HuH-7.5 (cell line): ENCODE measurements at places on chromosomes 11 and 22.

DNA sequence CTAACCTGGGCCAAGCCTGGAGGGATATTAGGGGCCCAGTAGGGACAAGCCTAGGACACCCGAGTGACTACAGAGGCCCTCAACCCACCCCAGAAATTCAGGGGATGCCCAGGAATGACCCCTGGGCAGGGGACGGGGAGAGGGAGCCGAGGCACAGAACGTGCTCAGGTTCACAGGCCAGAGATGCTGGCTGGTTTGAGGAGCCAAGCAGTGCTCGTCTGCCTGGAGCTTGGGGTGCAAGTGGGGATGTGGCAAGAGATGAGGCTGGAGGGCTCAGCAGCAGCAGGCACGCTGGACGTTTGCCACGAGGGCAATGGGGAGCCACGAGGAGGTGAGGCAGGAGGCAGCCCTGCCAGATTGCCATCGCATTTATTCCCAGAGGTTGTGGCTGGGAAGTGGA, 34.0 kb upstream of the EMID1 start:
- DNase-seq, result no peak

DNA sequence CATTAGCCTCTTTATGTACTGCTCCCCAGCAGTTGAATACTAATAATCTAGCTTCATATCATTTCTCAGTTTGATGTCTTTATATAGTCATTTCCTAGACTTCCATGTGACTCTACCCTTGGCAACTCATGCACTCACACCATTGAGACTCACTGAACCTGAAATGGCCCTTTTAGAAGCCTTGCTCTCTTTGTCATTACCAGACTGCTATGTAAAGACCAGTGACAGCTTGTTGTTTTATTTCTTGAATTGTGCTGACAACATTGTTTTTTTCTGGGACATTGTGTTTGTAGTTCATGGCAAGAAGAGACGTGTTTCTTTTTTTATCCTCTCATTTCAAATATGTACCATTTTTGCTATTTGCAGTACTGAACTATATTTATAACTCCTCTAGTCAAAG, 256.5 kb downstream of the CNTN5 start:
- no peak for DNase-seq

GRCh38 chr11:14638561-14638960, 5.0 kb upstream of the PDE3B start:
- no peak for DNase-seq

- no peak for DNase-seq
These were observed 30.9 kb downstream of the PARVA start for GRCh38 chr11:12408156-12408770.

- no peak for DNase-seq
These were observed 108.5 kb downstream of the TP53I11 start for GRCh38 chr11:44842220-44842619.

- DNase-seq, result no peak
These were observed 183.2 kb downstream of the CSNK2A3 start for GRCh38 chr11:11169715-11170351.

GRCh38 chr11:78227921-78228320, 39.2 kb downstream of the USP35 start:
- DNase-seq, result no peak

DNA sequence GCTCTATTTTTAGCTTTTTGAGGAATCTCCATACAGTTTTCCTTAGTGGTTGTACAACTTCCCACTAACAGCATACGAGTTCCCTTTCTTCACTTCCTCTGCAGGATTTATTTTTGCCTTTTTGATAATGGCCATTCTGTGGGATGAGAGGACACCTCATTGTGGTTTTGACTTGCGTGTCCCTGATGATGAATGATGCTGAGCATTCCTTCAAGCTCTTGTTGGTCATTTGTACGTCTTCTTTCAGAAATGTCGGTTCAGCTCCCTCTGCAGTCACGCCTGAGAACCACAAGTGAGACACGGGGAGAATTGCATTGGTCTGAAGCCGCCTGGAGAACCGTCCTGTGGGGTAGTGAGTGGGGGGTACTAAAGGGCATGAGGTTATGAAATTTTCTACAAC, 2.0 kb upstream of the KRTAP5-10 start:
- DNase-seq, result peak; percentile 72

- no peak for DNase-seq
These were observed 346.0 kb upstream of the NCAM1 start for GRCh38 chr11:112615238-112615637.

- DNase-seq, result no peak
These were observed 46.4 kb downstream of the MUC6 start for GRCh38 chr11:990101-990500.

DNA sequence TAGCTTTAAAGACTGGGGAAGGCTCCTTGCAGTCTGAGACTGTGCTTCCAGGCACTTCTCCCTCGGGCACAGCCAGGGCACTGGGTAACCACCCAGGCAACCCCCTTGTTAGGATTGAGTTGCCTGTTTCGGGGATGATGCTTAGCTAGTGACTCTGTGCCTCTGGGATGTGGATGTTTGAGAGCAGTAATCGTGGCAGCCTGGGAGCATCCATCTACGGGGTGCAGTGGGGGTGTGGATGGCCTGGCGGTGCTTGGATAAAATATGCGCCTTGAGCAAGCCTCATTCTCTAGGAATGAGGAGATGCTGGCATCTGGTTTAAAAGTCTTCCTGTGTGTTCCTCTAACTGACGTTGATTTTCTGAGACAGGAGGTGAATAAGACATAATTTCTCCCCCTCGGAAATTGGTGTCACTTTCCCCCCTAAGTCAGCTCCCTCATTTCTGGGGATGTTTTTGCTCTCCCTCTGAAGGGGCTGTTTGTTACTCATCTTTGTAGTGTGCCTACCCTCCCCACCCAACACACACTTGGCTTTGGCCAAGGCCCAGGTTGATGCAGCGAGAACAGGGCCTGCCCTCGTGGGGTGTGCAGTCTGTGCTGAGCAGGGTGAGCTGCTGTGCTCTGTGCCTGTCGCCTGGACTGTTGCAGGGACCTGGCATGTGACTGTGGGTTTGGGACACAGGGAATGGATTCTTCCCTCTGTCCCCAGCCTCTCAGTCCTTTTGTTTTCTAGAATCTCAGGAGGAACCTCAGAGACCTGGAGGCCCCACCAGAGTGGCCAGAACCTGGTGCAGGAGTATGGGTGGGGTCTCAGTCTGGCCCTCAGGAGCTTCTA, 2.0 kb downstream of the GNAZ start:
- no peak for DNase-seq

DNA sequence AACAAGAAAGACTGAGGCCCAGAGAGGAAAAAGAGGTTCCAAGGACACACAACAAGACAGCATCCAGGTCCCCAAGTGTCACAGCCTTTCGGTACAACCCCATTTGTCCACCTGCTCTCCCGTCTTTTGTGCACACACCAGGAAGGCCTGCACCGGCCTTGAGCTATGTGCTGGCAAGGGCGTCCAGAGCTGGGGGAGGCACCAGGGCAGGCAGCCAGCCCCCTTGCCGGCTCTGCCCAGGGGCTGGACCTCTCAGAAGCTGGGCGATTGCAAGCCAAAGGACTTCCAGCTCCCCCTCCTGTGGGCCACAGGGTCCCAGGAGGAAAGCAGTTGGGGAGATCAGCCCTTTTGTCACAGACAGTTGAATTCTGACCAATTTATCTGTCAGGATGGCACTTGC, 210.5 kb downstream of the MN1 start:
- no peak for DNase-seq

GRCh38 chr22:44894782-44895181, 115.0 kb downstream of the PHF21B start:
- no peak for DNase-seq

DNA sequence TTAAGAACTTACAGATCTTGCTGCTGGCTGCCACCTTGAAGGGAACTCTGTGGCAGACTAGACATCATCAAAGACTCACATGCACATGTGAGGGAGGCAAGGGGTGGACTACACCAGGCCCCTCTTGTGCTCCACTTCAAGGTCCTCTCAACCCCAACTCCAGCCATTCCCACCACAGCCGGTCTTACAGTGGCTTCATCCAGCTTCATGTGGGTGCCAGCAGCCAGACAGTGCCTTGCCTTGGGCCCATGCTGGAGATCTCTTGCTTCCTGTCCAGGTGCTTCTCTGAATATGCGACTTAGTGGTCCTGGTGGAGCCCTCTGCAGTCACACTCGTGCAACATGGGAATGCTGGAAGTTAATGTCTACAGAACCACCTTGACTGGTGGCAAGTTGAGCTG, 44.6 kb upstream of the WNT7B start:
- no peak for DNase-seq

DNA sequence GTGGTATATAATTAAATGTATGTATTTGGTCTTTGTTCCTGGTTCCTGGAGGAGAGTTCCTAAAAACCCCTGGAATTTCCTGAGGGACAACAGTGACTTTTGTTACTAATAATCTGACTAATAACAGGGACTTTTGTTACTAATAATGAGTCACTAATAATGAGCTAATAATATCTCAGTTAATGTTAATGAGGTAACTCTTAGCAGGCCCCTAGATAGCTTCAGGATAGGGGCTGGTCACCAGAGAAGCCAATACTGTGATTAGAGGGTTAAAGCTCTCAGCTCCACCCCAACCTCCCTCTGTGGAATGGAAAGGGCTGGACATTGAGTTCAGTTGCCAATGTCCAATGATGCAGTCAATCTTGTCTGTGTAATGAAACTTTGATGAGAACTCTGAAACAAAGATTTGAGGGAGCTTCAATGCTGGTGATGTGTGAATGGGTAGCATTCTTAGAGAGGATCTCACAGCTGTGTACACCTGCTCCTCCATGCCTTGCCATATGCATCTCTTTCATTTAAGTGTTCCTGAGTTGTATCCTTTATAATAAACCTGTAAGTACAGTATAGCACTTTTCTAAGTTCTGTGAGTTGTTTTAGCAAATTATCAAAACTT, 1431.4 kb upstream of the TENM4 start:
- no peak for DNase-seq

GRCh38 chr11:45537614-45538013, 127.8 kb downstream of the CHST1 start:
- DNase-seq, result no peak

DNA sequence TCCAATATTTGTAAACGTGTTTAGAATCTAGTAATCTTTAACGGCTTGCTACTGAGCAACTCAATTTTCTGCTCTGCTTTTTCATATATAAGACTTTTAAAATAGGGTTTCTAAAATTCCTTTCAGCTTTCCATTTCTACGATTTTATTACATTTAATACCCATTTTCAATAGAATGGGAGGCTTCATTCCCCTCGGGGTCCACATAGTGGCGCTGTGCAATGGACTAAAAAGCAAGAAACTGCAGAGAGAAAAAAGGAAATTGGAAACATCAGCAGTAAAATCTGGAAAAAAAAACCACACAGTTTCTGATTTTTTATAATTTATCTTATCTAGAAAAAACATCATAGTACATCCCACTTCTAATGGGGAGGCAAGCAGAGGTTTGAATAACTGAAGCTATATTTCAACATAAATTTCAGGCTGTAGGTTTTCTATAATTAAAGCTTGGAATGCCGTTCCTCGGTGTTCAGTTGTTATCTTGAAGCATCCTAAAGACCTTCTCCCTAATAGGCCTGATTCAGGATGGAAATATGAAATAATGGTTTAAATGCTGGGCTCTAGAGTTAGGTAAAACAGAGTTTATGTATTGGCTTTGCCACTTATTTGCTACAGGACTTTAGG, 18.7 kb upstream of the JHY start:
- DNase-seq, result no peak

DNA sequence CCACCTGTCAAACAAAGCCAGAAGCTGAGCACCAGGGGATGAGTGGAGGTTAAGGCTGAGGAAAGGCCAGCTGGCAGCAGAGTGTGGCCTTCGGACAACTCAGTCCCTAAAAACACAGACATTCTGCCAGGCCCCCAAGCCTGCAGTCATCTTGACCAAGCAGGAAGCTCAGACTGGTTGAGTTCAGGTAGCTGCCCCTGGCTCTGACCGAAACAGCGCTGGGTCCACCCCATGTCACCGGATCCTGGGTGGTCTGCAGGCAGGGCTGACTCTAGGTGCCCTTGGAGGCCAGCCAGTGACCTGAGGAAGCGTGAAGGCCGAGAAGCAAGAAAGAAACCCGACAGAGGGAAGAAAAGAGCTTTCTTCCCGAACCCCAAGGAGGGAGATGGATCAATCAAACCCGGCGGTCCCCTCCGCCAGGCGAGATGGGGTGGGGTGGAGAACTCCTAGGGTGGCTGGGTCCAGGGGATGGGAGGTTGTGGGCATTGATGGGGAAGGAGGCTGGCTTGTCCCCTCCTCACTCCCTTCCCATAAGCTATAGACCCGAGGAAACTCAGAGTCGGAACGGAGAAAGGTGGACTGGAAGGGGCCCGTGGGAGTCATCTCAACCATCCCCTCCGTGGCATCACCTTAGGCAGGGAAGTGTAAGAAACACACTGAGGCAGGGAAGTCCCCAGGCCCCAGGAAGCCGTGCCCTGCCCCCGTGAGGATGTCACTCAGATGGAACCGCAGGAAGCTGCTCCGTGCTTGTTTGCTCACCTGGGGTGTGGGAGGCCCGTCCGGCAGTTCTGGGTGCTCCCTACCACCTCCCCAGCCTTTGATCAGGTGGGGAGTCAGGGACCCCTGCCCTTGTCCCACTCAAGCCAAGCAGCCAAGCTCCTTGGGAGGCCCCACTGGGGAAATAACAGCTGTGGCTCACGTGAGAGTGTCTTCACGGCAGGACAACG, 11.7 kb downstream of the CXCR5 start:
- no peak for DNase-seq

DNA sequence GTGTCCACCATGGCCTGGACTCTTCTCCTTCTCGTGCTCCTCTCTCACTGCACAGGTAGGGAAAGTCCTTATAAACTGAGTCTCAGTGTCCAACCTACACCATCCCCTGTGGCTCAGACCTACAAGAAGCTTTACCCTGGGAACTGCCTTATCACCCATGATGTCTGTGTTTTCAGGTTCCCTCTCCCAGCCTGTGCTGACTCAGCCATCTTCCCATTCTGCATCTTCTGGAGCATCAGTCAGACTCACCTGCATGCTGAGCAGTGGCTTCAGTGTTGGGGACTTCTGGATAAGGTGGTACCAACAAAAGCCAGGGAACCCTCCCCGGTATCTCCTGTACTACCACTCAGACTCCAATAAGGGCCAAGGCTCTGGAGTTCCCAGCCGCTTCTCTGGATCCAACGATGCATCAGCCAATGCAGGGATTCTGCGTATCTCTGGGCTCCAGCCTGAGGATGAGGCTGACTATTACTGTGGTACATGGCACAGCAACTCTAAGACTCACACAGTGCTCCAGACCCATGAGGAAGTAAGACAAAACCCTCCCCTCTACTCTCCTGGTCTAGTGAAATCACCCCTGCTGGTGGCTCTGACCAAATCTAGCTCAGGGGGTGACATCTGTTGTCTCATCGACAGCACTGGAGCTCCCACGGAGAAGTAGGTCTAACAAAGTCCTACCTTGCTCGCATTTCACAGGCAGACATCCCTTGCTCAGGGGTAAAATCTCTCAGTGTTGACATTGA, 74.3 kb downstream of the VPREB1 start:
- no peak for DNase-seq

GRCh38 chr22:33389936-33390335, 331.8 kb upstream of the SYN3 start:
- DNase-seq, result no peak

DNA sequence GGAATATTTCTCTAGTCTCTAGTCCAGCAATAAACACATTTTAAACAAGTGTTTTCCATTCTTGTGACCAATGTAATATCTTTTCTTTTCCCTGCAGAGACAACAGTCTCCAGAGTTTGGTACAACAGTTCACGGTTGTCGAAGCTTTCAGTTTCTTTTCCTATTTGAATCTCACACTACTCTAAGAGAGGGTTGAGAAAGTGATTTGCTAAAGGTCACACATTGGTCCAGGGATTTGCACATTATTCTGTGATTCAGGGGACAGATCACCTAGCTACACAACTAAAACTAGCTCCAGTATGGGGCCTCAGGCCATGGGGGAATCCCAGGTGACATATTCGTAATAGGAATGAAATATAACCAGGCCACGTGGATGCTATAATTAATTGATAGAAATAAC, 132.5 kb downstream of the HIPK3 start:
- no peak for DNase-seq
